ENCODE measurements at places on chromosomes 16 and 17.

DNA sequence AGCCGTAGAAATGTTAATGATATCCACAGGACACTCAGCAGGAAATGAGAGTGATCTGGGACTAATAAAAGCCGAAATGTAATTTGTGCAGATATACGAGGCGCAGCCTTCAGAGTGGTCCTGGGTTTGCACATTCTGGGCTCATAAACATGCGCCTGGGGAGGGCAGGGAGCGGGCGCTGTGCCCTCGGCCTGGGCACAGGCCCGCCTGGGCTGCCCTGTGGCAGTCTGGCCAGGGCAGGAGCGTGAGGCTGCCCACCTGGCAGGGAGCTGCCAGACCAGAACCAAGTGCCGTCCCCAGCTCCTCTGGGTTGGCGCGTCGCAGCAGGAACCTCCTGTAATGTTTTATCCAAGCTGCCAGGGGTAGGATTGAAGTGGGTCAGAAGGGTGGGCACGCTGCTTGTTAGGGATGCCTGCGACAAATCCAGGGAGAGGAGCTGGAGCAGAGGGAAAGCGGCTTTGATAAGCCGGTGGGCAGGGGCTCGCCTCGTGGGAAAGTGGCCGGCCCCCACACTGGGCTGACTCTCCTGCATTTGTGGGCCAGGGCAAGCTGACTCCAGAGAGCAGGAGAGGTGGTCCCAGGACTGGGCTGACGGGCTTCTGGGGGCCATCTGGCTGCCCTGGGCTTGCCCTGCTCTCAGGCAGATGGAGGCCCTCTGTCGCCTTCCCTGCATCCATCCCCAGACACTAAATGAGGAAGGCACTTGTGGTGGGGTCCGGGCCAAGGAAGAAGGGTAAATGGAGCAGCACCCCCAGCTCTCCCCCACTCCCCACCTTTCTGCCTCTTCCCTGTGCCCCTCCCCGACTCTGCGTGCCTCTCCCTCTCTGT is 45.9 kb downstream of the SREBF1 start:
- no peak for DNase-seq
- H3K4me1 ChIP-seq: peaks cover 56% of the 10 kb centered on the region
- no peak overlapping the region for H3K4me3 ChIP-seq
- peaks cover 28% of the 10 kb centered on the region for H3K36me3 ChIP-seq
- H3K27me3 ChIP-seq: no peaks in the 10 kb centered on the region

- DNase-seq: no peak
- H3K27me3 ChIP-seq: no peaks in the 10 kb centered on the region
- H3K4me1 ChIP-seq: no peaks in the 10 kb centered on the region
- no peak overlapping the region for H3K4me3 ChIP-seq
Observed at GRCh38 chr16:53123747-53124146, 69.0 kb downstream of the CHD9 start.

DNA sequence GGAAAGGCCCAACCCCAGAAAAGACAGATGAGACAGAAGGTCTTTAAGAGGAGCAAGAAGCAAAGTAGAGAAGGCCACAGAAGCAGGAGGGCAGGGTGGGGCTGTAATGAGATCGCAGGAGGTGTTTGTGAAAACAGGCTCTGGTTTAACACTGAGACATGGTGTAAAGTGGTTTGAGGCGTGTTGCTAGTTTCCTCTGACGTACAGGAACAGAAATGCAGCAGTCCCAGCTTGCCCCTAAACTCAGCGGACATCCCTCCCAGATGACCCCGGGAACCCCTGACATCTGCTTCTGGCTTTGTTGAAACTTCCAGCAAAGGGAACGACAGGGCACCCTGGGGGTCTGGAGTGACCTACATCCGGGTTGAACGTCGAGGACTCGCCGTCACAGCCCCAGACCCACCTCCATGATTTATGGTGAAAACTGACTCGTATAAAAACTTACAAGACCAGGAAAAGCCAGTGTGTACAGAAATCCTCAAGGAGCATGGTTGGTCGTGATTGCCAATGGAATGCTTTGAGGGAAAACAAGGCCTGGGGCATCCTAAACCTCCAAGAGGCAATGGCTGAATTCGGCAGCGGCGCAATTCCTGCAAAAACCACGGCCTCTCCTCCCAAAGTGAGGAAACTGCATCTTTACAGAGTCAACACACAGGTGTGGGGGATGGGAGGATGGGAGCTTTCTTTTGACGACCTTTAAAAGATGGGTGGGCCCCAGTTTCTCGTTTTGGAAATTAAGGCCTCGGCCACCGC is 25.8 kb downstream of the LITAF start:
- DNase-seq: peak; percentile 45
- no peaks in the 10 kb centered on the region for H3K36me3 ChIP-seq
- peaks cover 15% of the 10 kb centered on the region for H3K4me1 ChIP-seq
- H3K4me3 ChIP-seq: no peak overlapping the region
- H3K27ac ChIP-seq: peak overlapping the region; percentile 79

- no peak overlapping the region for H3K4me3 ChIP-seq
- DNase-seq: no peak
- peaks cover 42% of the 10 kb centered on the region for H3K36me3 ChIP-seq
- no peaks in the 10 kb centered on the region for H3K27me3 ChIP-seq
- H3K27ac ChIP-seq: peak overlapping the region; percentile 90
Observed at GRCh38 chr17:38732376-38733281, 2.5 kb downstream of the CISD3 start.

- H3K36me3 ChIP-seq: peaks cover 95% of the 10 kb centered on the region
- no peak overlapping the region for H3K27ac ChIP-seq
- H3K4me1 ChIP-seq: no peaks in the 10 kb centered on the region
- no peaks in the 10 kb centered on the region for H3K27me3 ChIP-seq
- DNase-seq: no peak
Observed at GRCh38 chr16:30976486-30976885, 8.5 kb upstream of the HSD3B7 start.

- no peak overlapping the region for H3K27ac ChIP-seq
- no peaks in the 10 kb centered on the region for H3K27me3 ChIP-seq
- H3K36me3 ChIP-seq: no peaks in the 10 kb centered on the region
- no peak for DNase-seq
- no peak overlapping the region for H3K4me3 ChIP-seq
- no peaks in the 10 kb centered on the region for H3K4me1 ChIP-seq
Observed at GRCh38 chr17:55648086-55648485, 74.6 kb downstream of the TMEM100 start.

DNA sequence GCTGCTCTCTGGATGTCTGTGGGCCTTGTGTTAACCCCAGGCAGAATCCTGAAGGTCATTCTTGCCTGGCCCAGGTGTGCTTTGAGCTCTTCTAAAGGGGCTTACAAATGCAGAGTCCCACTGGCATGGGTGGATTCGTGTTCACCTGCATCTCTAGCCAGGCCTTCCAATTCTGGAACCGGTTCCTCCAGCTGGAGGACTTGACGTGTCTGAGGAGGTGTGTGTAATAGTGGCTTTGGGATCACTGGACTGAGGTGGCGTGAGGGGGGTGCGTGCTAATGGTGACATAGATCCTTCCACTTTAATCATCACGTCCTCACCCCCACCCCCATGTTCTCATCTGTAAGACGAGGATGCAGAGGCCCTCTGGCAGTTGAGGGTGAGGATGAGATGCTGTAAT is 4.8 kb downstream of the GSE1 start:
- no peak overlapping the region for H3K4me3 ChIP-seq
- DNase-seq: no peak
- no peak overlapping the region for H3K27ac ChIP-seq

DNA sequence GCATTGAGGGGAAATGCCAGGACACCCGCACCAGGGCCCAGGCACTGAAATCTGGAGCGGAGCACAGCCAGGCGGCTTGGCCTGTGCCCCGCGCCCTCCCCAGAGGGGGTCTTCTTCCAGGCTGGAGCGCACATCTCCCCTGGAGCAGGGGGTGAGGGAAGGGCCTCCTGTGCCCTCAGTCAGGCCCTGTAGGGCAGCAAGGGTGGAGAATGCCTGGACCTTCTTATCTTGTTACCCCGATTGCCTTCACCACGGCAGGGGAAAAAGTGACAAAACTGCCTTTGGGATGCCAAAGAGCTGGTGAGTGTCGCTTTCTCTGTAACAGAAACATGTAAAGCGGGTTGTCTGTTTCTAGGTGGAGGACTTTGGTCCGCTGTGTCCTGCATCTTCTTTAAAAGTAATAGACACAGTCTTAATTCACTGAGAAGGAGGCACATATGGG is 48.3 kb upstream of the BAHCC1 start:
- H3K27ac ChIP-seq: peak overlapping the region; percentile 83
- no peak for DNase-seq
- H3K36me3 ChIP-seq: no peaks in the 10 kb centered on the region
- H3K4me3 ChIP-seq: peak overlapping the region; percentile 81
- H3K4me1 ChIP-seq: peaks cover 7% of the 10 kb centered on the region

DNA sequence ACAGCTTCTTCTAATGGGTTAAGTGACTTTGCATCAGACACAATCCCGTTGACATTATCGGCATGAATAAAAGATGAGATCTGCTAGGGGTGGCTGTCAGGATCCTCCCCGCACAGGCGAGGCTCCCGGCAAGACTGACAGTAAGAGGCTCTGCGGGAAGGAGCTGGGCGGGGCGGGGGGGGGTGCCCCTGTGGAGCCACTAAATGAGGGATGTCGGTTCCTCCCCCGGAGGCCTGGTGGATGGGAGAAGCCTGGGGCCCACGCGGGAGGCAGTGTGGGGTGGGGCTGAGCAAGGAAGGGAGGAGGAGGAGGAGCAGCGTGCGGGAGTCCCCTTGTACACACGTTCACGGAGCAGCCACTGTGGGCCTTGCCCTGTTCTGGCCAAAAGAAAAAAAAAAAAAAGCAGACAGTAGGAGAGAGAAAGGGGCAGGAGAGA is 190.9 kb upstream of the GSE1 start:
- H3K27ac ChIP-seq: no peak overlapping the region
- no peaks in the 10 kb centered on the region for H3K27me3 ChIP-seq
- H3K4me3 ChIP-seq: no peak overlapping the region
- no peaks in the 10 kb centered on the region for H3K36me3 ChIP-seq
- H3K4me1 ChIP-seq: no peaks in the 10 kb centered on the region

DNA sequence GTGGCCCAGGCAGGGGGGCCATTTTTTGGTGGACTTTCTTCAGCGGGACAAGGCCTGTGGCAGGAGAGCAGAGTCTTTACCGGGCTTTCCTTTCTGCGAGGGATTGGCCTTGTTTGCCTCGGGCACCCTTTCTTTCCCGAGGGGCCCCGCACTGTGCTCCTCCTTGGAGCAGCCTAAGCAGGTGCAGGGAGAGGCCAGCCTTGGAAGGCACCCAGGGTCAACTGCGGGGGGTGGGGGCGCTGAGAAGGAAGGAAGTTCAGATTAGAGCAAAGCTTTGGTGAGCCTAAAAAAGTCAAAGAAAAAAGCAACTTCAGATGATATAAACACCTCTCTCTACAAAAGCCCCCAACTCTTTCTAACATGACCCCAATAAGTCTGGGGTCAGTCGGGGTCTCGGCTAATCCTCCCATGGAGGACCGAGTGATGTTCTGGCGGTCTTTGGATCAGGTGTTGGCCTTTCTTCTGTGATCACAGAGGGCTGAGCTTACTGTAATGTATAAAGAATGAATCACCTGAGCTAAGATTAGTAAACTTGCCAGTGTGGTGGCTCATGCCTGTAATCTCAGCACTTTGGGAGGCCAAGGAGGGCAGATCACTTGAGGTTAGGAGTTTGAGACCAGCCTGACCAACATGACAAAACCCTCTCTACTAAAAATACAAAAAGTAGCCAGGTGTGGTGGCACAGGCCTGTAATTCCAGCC is 63.0 kb downstream of the PGS1 start:
- DNase-seq: no peak
- no peak overlapping the region for H3K27ac ChIP-seq
- no peaks in the 10 kb centered on the region for H3K36me3 ChIP-seq

DNA sequence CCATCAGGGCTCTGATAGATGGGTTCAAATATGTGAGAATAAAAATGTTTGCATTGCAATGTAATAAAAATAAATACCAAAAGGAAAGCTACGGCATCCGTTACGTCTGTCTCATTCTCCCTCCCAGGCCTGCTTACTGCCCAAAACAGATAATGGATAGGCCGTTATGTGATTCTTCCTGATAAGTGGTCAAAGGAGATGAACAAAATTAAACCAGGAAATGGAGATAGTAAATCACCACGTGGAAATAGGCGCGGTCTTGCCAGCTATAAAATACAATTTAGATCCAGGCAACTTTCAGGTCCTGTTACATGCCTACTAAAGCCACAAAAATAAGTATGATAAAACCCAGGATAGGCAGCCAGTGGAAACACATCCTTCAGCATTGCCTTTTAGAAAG is 49.5 kb upstream of the CCL1 start:
- H3K36me3 ChIP-seq: no peaks in the 10 kb centered on the region
- H3K27ac ChIP-seq: no peak overlapping the region
- no peak overlapping the region for H3K4me3 ChIP-seq
- H3K4me1 ChIP-seq: no peaks in the 10 kb centered on the region
- DNase-seq: no peak
- H3K27me3 ChIP-seq: peaks cover 67% of the 10 kb centered on the region

DNA sequence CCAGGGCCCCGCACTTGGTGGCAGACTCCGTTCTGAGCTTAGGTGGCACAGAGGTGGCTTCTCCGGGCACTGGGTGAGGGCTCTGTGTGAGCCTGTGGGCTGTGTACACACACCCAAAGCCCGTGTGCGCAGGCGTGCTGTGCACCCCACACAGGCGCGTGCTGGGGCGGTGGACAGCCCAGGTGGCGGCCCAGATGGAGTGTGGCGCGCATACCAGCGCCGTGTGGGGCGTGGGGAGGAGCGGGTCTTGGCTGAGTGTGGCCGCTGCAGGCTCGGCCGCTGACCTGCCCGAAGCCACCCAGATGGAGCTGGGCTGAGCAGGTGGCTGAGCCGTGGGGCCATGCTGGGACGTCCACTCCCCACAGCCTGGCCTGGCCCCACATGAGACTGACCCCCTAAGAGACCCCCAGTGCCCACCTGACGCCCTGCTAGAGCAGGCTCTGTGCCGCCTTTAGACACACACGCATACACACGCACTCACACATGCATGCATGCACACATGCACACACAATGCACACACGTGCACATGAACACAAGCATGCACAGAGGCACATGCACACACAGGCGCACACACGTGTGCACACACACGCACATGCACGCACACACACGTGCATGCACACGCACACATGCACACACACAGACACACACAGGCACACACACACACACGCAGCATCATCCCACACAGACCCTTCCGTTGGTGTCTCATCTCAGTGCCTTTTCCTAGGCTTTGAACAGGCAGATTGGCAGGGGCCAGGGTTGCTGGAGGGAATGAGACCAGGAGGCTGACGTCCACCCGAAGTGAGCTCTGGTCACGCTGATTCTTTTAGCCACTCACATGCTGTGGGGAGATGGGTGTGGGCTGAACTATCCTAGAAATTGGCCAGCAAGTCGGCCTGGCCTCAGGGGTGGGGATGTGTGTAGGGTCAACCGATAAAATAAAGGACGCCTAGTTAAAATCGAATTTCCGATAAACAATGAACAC is 2.1 kb downstream of the PRR35 start:
- H3K36me3 ChIP-seq: no peaks in the 10 kb centered on the region
- no peak overlapping the region for H3K27ac ChIP-seq
- H3K4me1 ChIP-seq: no peaks in the 10 kb centered on the region
- DNase-seq: no peak

Measured in heart left ventricle (tissue), 16 donors.